CD4-positive, CD25-positive, alpha-beta regulatory T cell (primary cell): ENCODE measurements at places on chromosomes 1 and 21.

- no peak for DNase-seq
Observed at GRCh38 chr1:168507231-168507630, 36.6 kb downstream of the XCL2 start.

DNA sequence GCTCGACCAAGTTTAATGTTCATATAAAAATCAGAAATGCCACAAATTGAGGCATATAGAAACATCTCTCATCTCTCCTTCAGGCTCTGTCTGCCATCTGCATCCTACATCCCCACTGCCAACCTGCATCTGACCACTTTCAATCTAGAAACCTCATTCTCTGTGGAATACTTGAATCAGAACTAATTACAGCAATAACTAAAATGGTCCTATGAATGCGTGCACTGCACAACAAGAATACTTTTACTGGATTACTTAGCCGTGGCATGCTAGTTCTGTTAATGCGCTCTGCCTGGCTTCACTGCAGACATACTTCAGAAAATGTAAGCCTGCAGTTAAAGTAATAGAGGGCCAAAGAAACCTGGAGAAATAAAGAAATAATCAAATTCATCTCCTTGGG is 89.8 kb upstream of the NR5A2 start:
- DNase-seq: no peak

- DNase-seq: no peak
Observed at GRCh38 chr1:208479435-208479834, 235.3 kb upstream of the PLXNA2 start.

DNA sequence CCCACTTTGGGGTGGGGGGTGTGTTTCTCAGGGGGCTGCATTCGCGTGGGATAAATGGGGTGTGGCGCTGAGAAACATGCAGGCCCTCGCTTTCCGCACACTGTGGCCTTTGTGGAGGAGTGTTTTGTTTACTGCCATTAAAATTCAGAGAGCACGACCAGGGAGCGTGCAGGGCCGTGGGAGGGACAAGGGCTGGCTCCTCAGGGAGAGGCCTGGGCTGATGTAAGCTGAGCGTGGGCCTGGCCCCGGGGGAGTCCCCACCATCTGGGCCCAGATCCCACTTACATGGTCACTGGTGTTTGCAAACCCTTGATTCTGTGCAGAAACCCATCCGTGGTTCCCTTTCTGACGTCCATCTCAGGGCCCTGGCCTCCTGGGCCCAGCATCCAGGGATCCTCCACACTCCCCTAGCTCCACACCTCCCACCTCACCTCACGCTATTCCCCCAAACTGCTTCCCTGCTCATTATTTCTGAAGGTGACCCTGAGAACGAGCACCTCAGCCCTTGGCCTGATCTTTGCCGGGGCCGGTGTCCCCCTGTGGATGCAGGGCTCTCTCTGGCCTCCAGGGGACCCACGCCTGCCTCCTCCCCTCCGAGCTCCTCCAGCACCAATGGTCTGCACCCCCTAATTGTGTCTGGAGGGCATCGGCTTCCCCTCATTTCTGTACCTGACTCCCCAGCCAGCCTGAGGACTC is 92.5 kb upstream of the SIM2 start:
- DNase-seq: no peak

DNA sequence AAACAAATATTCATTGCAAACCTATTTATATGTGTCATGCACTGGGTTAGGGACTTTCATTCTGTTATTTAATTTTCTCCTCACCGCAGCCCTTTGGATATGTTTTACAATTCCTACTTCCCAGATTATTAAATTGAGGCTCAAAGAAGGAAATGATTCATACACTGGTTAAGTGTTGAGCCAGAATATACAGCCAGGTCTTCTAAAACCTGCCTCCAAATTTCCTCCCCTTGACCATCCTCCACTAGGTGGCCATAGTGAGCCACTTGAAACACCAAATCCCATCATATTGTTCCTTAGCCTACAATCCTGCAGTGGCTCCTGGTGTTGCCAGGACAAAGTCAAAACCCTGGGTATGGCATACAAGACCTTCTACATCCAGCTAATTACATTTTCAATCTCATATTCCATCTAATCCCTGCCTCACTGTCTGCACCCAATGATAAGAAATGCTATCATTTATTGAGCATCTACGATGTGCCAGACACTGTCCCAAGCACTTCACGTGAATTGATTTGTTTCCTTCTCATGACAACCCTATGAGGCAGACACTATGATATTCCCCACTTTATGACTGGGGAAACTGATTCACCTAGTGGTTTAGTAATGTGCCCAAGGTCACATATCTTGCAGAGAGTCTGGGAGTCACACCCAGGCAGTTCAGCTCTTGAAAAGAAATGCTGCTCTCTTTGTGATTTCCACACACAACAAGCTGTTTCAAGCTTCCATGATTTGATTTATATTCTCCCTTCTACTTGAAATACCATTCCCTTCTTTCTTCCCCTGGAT is 23.6 kb upstream of the KIRREL1 start:
- peak; percentile 8 for DNase-seq

DNA sequence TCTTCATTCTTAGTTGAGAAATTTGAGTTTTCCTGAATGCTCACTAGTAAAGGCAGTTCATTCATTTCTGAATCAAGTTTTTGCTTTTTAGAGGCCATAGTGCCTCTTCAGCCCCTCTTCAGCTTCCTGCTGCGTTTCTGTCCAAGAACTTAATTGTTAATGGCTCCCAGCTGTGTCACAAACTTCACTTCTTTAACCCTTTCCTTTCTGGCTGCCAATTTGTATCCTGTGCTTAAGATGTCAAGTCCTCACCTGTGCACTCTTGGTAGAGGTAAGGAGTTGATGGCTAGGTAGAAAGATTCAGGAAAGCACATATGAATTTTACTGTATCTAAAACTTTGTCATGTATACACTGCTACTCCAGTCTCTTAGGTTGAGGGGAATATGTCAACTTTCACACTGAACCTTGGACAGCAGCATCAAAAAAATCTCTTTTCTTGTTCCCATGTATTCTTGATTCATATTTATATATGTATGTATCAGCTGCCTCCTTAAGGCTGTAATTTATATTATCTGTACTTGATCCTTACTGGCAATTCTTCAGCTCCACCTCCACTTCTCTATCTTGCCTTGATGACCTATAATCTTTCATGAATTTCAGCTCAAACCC is 612.8 kb downstream of the LMO4 start:
- no peak for DNase-seq

- DNase-seq: no peak
Observed at GRCh38 chr1:60888126-60888525, 194.2 kb upstream of the NFIA start.

- DNase-seq: peak; percentile 61
Observed at GRCh38 chr1:16921391-16922185, at the start of gene CROCC. Gene CROCC (plus strand): TSS chr1:16921931. CDS start chr1:16922019, 88 bp downstream.

GRCh38 chr1:108815566-108815965 is 41.3 kb downstream of the AKNAD1 start:
- DNase-seq: no peak

DNA sequence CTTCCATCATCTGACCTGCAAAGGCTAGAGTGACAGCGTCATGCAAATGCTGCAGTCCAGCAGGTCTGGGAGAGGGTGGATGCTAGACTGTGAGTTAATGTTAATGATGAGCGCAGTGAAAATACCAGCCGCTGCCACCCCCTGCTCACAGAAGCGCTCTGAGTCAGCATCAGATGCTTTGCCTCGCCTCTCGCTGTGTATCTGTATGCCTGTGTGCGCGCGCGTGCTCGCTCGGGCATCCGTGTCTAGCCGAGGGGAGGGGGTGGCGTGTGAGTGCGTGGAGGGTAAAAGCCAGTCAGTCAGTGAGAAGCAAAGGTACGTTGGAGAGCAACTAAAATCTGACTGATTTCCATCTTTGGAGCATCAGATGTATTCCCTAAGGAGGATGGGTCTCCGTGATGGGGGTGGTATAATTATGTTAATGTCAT is 858.7 kb downstream of the USP25 start:
- no peak for DNase-seq

- no peak for DNase-seq
Observed at GRCh38 chr21:41482980-41483379, 25.0 kb downstream of the TMPRSS2 start.

- DNase-seq: no peak
Observed at GRCh38 chr1:83794384-83794783, 204.5 kb downstream of the TTLL7 start.

DNA sequence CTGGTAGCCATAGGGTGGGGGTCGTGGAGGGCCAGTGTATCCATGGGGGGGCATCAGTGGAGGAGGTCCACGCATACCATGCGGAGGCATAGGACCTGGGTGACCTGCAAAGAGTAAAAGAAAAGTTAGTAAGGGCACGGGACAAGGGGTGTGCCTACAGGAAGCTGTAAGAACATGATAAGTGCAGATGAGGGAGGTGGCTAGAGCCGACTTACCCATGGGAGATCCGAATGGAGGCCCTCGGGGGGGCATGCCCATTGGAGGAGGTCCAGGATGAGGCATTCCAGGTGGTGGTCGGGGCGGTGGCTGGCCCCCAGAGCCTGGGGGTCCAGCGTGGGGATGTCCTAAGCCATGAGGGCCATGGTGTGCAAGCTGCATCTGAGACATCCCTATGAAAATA is 4.0 kb downstream of the SF3B4 start:
- DNase-seq: no peak

DNA sequence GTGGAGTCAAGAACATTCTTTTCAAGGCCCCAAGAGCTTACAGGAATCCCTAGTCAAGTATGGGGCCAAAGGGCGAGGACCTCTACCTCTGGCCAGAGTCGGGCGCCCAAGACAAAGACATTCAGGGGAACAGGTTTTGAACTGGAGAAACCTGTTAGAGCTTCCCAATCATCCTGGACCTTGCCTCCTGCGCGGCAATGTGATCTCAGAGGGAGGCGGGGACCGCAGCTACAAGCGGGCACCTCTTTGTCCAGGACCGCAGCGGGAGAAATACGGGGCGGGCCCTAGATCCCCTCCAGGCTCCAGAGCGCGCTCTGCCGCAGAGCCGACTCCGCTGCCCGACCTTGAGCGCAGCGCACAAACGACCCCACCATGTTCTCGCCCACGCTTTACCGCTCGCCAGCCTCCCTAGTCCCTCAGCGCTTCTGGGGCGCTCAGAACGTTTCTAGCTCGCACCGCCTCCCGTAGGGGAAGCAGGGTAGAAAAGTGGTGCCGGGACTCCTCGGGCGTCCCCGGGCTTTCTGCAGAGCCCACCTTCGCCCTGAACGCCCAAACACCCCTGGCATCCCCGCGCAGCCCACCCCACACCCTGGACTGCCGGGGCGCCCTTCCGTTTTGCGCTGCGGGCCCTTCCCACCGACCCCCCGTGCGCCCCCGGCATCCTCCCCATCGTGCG is 28.1 kb downstream of the RABIF start:
- no peak for DNase-seq

DNA sequence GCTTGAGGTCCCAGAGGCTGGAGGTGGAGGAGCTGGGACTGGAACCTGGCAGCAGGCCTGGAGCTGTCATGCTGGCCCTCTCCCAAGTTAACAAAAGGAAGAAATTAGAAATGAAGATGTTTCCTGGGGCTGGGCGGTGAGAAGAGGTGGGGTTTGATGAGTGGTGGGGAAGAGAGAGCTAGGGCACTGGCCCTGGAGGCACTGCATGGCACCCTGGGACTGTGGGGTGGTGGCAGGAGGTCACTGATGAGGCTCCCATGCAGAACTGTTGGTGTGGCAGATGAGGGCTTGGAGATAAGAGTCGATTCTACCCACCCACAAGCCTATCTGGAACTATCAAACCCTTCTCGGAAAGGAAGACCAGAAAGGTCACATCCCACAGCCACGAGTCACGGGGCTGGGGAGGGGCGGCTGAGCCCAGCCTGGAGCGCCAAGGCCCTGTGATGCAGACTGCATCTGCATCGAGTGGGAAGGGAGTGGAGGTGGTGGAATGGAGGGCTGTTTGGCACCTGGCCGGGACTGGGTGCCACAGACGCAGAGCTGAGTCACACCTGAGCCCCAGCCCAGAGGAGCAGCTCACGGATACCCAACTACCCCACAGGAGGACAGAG is 29.4 kb downstream of the MRPL37 start:
- DNase-seq: peak; percentile 66

- DNase-seq: no peak
Observed at GRCh38 chr1:43270421-43271095, 775 bp downstream of the TMEM125 start.

GRCh38 chr1:54453509-54453908 is 47.3 kb upstream of the SSBP3 start:
- no peak for DNase-seq

DNA sequence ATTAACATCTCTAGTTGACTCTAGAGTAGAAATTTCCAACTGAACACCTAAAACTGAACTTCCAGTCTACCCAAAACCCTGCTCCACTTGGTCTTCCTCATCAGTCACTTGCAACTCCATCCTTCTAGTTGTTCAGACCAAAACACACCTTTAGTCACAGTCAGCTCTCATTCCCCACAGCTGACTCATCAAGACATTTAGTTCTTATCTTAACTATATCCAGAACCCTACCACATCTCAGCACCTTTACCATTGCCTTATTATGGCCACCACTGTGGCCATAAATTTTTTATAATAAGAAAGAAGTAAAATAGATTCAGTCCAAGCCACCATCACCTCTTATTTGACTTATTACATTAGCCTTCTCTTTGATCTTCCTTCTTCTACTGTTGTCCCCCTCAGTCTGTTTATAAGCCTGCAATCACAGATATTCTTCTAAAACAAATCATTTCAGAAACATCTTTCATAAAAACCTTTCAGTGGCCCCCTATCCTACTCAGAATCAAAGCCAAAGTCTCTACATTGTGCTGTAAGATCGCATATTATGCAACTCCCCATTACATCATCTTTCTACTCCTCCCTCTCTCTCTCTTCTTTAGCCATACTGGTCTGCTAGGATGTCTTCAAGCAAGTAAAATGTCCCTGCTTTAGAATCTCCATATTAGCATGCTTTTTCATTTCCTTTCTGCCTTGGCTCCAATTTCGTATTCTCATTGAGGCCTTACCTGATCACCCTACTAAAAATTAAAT is 275.9 kb downstream of the LRRC40 start:
- no peak for DNase-seq

DNA sequence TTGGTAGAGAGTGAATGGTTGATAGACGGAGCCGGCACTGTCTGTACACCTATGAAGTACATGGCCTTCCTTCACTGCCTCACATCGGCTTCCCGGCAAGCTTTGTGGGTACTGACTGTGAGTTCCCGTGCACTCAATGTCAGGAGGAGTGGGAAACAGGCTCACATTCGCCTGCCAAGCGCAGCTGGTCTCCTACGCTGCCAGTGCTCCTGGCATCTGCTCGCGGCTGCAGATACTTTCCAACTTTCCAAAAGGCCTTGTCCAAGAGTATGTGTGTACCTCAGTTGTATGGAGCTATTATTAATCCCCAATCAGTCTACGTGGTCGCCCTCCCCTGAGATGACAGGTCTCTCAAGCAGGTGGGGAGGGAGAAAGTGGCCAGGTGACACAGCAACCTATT is 180.8 kb downstream of the ZSCAN20 start:
- no peak for DNase-seq

- no peak for DNase-seq
Observed at GRCh38 chr21:22355949-22356348, 1357.7 kb downstream of the NCAM2 start.
